Activated T-cell treated with anti-CD3 and anti-CD28 coated beads for 1 hour (primary cell): ENCODE measurements at places on chromosomes 7 and 10.

- no peak for DNase-seq
Measured at GRCh38 chr10:112332509-112333228, 41.2 kb upstream of the ACSL5 start.

DNA sequence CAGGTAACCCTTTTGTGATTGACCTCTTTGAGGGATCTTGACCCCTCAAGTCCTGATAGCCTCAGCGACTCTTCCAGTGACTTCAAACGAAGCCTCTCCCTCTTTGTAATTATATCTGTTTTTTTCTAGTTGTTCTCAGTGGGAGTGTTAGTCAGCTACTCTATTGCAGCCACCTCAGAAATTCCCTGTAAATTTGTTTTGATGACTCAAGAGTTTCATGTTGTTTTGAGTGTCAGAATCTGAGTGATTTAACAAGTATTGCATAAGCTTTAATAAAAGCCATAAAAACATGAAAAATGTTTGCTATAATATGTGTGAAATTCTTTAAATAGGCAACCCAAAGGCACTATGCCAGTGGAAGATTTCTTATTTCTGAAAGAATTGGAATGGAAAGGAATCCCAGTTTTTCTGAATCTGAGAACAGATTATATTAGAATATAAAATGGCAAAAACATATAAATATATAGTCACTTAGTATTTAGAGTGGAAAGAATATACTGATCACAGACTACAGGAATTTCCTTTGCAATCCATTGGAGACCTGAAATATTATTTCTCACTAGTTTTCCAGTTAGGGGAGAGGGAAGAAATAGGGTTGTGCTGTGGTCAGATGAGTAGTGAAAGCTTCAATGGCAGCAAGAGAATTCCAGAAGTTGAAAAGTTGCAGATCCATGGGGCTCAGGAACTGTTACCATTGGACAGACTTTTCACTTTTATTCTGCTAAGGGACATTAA, 94.4 kb upstream of the SEMA3C start:
- DNase-seq = no peak

DNA sequence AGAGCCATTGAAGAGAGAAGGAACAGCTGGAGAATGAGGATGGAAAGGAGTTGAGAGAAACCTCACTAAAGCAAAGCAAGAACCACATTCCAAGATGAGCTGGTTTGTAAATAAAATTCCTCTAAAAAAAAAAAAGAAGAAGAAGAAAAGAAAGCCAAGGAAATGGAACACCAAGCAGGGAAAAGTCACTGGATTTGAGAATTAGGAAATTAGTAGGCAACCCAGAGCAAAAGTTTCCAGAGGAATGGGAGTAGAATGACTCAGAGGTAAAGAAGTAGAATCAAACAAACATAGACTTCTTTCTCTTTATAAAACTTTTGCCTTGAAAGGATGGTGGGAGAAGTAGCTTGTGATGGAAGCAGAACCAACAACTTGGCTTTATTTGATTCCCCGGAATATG, 3.9 kb downstream of the CH25H start:
- no peak for DNase-seq

DNA sequence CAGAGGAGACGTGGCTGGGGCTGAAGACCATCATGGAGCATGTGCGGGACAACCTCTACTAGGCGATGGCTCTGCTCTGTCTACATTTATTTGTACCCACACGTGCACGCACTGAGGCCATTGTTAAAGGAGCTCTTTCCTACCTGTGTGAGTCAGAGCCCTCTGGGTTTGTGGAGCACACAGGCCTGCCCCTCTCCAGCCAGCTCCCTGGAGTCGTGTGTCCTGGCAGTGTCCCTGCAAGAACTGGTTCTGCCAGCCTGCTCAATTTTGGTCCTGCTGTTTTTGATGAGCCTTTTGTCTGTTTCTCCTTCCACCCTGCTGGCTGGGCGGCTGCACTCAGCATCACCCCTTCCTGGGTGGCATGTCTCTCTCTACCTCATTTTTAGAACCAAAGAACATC, 22.0 kb upstream of the CPA5 start:
- DNase-seq = no peak

GRCh38 chr10:92304061-92304460, 13.1 kb downstream of the MARCHF5 start:
- no peak for DNase-seq

DNA sequence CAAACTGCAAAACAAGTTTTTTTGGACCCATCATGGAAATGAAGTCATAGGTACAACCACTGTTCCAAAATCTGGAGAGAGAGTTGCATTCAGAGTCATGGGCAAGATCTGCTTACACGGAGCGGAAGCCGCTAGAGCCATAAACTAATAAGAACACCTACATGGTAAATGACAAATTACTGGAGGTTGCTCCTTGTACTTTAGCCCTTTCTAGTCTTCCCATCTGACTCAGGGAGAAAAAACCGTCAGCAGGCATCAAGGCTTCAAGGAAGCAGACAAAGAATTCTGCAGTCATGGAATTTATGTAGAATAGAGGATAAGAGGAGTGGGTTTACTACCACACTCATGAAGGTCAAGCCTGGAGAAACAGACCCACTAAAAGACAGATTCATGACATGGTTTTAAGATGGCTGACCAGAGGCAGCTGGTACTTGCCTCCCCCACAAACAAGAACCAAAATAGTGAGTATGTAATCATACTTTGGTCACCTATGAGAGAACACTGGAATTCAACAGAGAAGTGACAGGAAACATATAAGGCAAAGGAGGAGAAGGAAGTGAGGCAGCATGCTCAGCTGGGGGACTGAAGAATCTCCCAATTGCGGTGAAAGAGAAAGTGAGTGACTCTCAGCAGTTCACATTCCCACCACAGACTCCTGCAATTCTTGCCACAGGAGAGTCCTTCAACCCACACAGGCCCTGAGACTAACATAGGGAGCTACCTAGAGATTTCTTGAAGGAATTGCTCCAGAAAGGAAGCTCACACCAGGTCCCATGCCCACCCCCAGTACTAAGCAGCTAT, 42.4 kb upstream of the ASAH2 start:
- no peak for DNase-seq

DNA sequence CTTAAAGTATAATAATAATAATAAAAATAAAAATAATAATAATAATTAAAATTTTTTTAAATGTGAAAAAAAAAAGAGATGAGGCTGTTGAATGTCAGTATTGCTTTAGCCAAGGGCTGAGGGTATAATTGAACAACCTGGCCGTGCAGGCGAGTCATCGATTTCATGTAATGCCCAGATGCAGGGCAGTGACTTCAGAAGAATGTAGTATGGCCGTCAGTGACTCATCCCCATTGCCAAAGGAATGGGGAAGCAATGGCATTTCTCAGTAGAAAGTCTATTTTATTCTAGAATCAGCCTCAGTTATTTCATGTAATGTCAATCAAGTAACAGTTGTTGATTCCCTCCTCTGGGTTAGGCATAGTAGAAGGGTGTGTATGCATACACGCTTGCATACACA, 516.4 kb downstream of the GLRX3 start:
- DNase-seq = no peak

- no peak for DNase-seq
Measured at GRCh38 chr7:91357379-91357778, 93.1 kb downstream of the FZD1 start.

DNA sequence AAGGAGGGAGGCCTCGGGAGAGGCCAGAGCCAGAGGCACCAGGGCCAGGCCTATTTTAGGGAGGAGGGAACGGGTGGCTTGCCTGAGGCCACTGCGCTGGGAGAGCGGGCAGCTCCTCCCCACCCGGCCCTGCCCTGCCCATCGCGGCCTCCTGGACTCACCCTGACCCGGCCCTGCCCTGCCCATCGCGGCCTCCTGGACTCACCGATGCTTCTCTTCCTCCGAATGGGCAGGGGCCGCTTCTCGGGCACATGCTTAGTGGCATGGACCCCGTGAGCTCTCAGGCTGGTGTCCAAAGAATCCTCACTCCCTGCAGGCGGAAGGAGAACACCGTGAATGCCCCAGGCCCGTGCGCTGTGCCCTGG, 7.5 kb downstream of the PDGFA start:
- DNase-seq = no peak

DNA sequence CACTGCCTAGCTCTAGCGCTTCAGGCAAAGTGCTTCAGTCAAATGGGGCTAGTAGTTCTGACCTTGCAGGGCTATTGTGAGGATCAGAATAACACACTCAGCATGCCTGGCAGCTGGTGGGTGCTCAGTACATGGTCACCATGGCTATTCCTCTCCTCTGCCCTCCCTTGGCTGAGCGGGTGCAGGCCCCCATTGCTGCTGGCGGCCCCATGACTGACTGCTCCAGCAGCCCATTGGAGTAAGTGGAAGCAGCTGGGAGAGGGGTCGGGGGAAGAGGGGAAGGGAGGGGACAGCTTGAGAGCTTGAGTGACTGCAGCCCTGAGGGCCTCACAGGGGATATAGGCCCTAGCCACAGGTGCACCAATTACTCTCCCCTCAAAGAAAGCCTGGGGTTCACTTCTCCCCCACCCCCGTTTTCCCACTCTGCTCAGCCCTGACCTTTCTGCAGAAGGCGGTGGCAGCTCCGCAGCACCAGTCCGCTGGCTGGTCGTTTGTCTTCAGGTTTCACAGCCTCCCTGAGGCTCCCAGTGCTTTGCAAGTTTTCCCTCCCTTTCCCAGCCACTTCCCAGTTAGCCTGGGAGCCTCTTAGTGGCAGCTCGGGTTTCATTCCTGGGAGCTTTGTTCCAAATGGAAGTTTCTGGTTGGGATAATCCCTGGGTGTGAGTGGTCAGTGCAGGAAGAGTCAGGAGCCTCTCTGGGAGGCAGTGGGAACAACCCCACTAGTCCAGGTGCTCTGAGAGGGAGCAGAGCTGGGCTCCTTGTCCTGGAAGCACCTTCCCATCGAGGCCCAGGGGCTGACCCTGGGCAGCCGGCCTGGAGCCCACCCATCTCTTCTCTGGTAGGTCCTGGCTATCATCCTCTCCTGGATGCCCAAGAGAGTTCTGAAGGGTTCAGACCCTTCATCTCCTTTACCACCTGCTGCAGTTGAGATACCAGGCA, 16.3 kb downstream of the FGF8 start:
- no peak for DNase-seq

- DNase-seq = no peak
Measured at GRCh38 chr10:27504808-27505460, 830 bp downstream of the RAB18 start.

DNA sequence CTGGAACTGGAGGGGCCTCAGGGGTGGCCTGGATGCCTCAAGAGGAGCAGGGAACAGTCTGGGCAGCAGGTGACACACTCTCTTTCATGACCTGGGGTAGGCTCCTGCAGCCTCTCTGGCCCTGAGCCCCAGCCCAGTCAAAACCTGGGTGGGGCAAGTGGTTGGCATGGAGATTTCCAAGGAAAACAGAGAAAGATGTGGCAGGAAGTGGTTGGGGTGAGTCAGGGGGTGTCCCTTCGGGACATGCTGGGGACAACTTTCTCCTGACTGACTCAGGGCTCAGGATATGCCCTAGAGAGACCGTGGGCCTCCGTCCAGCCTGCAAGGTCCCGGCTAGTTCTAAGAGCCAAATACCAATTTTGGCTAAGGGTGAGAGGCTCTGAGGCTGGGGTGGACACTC, 2.9 kb downstream of the AQP1 start:
- DNase-seq = no peak

DNA sequence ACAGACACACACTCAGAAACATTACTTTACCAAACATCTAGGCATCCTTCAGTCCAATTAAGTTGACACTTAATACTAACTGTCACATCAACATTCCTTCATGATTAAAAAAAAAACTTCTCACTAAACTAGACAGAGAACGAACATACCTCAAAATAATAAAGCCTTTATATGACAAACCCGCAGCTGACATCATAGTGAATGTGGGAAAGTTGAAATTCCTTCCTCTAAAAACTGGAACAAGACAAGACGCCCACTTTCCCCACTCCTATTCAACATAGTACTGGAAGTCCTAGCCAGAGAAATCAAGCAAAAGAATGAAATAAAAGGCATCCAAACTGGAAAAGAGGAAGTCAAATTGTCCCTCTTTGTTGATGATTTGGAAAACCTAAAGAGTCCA, 96.9 kb upstream of the PPP1R9A start:
- DNase-seq = no peak

DNA sequence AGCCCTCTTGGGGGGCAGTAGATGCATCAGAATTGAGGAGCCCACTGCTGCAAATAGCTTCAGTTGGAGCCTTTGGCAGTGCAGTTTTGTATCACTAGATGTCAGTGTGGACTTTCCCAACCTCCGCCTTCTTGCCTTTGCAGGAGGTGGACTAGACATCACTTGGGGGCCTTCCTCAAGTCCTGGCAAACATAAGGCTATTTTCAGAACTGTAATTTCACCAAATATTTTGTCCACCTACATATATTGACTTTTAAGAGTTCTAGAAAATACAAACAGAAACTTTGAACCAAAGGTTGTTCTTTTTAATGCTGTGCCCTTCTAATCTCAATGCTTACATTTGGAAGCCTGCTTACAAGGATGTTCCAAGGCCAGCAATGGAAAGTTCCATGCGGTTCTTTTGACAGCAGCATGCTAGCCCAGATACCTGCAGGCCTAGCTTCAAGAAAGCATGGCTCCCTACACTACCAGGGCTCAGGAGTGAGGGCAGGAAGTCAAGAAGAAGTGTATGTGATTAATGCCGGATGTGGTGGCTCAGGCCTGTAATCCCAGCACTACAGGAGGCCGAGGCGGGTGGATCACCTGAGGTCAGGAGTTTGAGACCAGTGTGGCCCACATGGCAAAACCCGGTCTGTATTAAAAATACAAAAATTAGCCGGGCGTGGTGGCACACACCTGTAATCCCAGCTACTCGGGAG, 8.0 kb upstream of the ZNRF2 start:
- DNase-seq = peak; percentile 26

GRCh38 chr10:31188792-31189406, 130.1 kb upstream of the ZEB1 start:
- DNase-seq = no peak

- DNase-seq = no peak
Measured at GRCh38 chr7:157656195-157656769, 319.5 kb downstream of the DNAJB6 start.

GRCh38 chr10:116097239-116097784, 175.7 kb downstream of the GFRA1 start:
- DNase-seq = no peak

DNA sequence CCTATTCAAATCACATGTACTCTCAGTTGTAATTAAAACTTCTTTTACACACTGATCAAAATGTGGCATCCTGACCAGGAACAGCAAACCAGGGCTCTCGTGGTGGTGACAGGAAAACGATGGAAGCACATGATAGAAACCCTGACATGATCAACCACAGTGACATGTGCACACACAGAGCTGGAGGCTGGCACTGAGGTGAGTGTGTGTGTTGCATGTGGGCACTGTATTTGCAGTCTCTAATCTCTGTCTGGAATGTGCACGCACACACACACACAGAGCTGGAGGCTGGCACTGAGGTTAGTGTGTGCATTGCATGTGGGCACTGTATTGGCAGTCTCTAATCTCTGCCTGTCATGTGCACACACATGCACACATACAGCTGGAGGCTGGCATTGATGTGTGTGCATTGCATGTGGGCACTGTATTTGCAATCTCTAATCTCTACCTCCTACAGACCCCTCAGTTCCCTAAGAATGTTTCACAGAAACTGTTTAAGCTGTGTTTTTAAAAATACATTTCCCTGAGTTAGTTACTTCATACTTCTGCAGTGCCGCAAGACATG, 406.9 kb downstream of the SFMBT2 start:
- DNase-seq = no peak

GRCh38 chr10:113158183-113158582, 208.1 kb downstream of the TCF7L2 start:
- DNase-seq = no peak

- DNase-seq = no peak
Measured at GRCh38 chr10:120612756-120613155, 155.7 kb downstream of the PLPP4 start.
